ENCODE measurements at places on chromosomes 12 and 14.
A peak's percentile ranks its signal among the peaks of the same experiment; 100 is the strongest.

- peak; percentile 40 for DNase-seq
Observed at GRCh38 chr12:29082522-29082921, 66.6 kb upstream of the FAR2 start.

DNA sequence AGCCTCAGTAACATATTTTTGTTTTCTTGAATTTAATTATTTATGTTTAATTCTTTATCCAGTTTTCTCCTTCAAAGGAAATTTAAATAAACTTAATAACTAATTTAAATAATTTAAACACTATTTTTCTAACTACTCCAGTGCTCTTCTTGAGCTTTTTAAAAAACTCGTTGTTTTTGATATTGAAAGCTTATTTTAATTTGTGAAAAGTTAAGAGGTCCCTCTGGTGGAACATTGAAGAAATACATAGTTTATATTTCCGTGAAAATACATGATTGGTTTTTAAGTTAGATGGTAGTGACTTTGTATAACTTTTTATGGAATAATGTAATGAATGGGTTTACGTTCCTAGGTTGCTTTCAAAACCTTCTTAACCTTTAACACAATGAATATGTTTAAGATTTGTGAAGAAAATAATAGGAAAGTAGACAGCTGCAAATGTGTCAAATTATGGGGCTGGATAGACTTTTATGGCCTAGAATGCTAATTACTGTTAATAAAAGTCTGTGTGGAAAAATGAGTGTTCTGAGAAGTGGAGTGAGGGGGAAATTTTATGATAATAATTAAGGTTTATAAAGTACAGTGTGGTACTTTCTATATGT is 45.9 kb upstream of the MSRB3 start:
- no peak for DNase-seq

DNA sequence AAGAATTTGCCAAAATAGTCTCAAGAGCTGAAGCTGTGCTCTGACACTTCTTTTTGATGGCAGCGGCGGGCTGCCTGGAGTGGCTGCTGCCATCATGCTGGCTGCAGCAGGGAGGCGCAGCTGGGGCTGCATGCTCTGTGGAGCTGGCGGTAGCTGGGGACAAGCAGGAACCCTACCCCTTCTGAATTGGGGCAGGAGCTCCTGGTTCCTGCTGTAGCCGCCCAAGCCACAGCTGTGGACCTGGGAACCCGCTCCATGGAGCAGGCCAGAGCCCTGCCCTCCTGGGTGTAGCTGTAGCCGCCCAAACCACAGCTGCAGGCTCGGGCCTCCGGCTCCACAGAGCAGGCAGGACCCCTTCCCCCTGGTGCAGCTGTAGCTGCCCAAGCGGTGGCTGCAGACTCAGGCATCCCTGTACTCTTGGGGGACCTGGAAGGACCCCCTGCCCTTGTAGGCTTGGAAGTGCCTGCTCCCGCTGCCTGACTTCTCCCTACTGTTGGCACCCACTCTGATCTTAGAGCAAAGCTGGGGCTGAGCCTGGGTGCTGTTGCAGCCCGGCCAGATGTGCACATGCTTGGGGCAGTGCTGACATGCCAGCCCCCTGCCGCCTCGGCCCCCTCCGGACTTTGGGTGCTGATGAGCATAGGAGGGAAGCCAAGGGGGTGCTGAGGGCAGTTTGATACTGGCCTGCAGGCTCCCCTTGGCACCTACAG is 33.3 kb downstream of the APAF1 start:
- DNase-seq = no peak

GRCh38 chr12:16385782-16386646 is 38.6 kb downstream of the MGST1 start:
- DNase-seq = no peak

- no peak for DNase-seq
Observed at GRCh38 chr12:32585680-32586079, 93.4 kb upstream of the DNM1L start.

DNA sequence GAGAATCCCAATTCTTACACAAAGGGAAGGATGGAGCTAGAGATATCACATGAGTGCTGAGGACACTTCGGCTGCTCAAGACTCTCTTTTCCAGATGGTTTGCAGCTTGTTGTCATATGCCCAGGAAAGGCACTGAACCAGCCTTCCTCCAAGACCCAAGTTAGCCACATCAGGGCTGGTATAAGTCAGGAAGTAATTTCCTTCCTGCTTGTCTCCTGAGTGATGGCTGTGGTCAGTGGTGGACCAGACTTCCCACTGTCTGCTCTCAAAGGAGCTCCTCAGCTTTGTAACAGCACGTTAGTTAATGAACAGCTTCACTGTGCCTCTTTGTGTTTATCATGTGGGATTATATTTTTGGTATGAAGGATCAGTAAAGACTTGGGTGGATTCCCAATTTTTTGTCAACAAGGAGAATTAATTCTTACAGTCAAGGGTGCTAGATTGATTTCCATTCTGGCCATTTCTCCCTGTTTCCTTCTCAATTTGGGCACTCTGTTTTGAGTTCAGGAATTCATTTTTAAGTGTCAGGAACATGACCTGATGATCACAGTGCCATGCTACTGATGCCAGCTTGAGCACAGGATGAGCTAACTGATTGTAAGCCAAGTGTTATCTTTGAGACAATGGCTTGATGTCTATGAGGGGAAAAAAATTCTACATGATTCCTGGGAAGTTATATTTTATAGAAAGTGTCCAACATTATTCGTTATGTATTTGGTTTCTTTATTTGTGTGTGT is 145.8 kb downstream of the GCH1 start:
- DNase-seq = no peak

DNA sequence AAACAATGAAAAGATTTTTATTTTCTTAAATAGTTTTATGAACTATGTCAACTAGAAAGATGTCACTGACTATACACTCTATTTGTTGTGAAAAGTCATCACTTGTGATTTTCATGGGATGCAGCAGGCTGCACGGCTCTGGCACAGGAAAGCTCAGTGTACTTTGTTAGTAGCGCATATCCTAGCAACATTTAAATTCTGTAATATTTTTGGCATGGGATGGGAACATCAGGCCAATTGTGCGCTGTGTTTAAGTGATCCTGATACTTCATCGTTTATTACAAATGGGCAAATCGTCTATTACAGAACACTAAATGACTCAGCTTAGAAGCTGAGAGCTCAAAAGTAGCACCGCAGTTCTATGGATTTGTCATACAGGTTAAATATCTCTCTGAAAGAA is 60.7 kb upstream of the SAV1 start:
- DNase-seq = no peak

DNA sequence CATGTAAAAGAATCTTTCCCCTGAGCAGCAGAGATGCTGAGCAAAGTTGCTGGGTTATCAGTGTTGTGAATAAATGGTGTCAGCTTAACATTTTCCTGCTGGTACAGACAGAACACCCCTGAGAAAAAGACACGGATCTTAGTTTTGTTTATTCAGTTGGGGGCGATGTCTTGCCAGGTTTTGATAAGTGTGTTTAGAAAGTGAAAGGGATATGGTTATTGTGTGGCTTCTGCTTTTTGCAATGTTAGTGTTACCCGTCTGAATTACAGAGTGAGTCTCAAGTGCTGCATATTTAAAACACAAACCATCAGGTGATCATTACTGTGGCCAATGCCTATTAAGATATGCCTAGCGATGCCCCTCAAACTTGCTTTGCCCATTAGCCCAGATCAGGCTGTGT is 864.6 kb upstream of the SEL1L start:
- no peak for DNase-seq

- DNase-seq = peak; percentile 84
Observed at GRCh38 chr12:26317942-26318575, 122.7 kb downstream of the SSPN start.

DNA sequence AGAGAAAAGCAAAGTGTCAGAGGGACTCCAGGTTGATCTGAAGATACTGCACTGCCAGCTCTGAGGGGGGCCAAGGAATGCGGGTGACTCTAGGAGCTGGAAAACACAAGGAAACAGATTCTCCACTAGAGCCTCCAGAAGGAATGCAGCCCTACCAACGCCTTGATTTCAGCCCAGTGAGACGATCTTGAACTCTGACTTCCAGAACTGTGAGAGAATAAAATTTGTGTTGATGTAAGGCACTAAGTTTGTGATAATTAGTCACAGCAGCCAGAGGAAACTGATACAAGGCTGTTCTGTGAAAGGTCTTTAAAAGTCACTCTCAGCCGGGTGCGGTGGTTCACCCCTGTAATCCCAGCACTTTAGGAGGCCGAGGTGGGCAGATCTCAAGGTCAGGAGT is 34.2 kb downstream of the CKAP4 start:
- DNase-seq = no peak

DNA sequence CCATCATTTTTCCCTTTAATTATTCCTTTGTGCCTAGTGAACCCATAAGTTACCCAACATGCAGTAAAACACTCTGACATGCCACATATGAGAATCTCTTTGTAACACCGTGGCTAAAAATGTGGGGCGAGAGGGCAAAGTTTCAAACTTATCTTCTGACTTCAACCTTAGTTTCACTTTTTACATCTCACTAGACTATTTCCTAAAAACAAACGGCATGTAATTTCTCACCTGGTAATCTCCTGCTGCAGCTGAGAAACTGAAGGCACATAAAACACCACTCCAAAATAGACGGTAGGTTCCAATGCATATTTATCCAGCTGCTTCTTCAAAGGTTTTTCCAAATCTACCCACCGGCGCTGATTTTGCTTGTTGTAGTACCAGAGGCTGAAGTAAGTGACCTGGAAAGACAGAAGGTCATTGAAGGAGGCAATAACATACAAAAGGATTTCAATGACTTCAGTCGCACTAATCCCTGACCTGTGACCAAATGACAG is 37.9 kb downstream of the PTPN21 start:
- no peak for DNase-seq

GRCh38 chr12:94158666-94159065 is 10.3 kb downstream of the PLXNC1 start:
- DNase-seq = no peak

DNA sequence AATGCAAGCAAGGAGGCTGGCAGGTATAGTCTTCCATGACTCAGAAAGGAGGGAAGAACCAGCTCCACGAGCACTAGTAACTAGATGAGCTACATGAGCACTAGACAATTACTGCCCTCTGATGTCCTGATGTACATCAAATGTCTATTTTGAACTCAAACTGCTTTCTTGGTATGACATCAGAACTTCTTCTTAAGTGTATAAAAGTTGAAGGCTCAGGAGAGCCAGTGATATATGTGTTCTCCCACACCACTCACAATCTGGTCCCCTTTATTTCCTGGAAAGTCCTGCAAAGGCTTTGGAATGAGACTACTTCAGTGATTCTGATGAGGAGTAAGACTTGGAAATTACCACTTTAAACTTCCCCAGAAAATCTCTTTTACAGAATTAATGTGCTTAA is 18.5 kb upstream of the DHRS7 start:
- DNase-seq = no peak

DNA sequence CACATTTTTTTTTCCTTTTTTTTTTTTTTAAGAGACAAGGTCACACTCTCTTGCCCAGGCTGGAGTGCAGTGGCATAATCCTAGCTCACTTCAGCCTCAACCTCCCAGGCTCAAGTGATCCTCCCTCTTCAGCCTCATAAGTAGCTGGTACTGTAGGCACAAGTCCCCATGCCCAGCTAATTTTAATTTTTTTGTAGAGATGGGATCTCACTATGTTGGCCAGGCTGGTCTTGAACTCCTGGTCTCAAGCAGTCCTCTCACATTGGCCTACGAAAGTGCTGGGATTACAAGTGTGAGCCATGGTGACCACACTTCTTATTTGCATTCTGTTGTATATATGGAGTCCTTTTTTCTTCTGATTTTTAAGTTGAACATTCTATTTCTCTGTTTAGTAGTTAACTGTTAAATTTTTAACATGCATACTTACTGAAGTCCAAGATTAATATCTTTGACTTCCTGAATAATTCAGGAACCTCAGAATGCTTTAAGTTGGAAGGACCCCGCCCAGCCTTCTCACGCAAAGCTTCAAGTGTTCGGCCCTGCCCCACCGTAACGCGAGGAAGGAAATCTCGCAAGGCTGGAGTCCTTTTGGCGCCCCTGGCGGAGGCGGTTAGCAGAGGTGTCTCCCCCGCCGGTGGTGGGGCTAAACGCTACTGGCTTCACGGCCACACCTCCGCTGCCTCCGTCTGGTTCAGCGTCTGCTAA is 21.6 kb downstream of the SPATS2 start:
- DNase-seq = no peak

GRCh38 chr14:32710731-32711680 is 227.7 kb upstream of the NPAS3 start:
- DNase-seq = no peak

DNA sequence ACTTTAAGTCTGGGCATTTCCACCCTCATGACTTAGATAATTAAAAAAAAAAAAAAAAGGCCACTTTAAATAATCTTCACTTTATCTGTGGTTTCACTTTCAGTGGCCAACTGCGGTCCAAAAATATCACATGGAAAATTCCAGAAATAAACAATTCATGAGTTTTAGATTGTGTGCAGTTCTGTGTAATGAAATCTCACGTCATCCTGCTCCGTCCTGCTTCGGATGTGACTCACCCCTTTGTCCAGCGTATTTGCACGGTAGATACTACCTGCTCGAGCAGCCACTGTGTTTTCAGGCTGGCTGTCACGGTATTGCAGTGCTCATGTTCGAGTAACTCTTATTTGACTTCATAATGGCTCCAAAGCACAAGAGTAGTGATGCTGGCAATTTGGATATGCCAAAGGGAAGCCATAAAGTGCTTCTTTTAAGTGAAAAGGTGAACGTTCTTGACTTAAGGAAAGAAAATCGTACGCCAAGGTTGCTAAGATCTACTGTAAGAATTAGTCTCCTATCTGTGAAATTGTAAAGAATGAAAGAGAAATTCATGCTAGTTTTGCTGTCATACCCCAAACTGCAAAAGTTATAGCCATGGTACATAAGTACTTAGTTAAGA is 2.4 kb downstream of the E2F7 start:
- DNase-seq = no peak

DNA sequence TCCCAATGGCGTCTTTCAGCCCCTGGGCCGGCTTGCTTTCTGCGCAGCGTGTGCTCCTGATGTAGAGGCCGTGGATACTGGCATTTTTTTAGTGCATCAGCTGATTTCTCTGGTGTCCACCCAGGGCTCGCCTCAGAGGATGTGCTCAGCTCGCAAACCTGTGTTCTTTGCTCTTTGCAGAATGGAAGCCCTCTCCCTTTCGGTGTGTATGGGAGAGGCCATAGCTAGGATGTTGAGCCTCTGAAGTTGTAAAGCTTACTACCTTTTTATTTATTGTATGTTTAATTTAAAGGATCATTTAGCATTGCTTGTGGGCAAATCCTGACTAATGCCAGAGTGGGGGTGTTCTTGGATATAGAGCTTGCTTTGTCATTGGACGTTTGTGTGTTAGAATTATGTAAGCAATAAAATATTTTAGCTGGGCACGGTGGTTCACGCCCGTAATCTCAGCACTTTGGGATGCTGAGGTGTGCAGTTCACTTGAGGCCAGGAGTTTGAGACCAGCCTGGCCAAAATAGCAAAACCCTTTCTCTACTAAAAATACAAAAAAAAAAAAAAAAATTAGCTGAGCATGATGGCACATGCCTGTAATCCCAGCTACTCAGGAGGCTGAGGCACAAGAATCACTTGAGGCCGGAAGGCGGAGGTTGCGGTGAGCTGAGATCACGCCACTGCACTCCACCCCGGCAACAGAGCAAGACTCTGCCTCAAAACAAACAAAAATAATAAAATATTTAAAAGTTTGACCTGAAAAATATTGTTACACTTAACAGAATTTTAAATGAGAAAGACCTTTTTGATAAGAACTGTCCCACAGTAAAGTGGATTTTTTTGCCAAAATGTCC is 52.6 kb upstream of the MMP17 start:
- DNase-seq = peak; percentile 16

- no peak for DNase-seq
Observed at GRCh38 chr14:101623685-101624444, 62.6 kb downstream of the DIO3 start.

- no peak for DNase-seq
Observed at GRCh38 chr12:19972325-19973288, 395.7 kb upstream of the PDE3A start.

GRCh38 chr12:105205322-105206048 is 30.5 kb downstream of the APPL2 start:
- DNase-seq = no peak

Measured in epithelial cell of prostate (primary cell).